ENCODE measurements at places on chromosomes 12 and 14.

DNA sequence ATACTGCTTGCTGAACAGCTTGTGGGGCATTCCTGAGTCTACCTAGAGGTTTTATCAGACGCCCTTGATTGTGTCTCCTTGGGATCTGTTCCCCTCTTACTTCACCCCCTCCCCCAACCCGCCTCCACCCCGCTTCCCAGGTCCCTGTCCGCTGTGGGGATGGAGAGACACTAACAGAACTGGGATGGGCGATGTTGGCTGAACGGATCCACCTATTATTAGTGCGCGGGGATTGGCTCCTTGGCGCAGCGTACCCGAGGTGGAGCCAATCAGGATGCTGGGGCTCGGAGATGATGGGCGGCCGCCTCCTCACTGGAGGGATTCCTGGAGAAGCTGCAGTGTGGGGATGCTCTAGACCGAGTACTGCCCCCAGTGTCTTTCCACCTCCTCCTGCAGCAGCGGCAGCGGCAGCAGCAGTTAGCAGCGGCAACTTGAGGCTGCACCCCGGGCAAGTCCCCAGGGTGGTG is at the start of gene SYT1:
TSS of gene SYT1 (plus strand) at position 372 of the 467 bp plus-strand sequence.
- no peak for DNase-seq

DNA sequence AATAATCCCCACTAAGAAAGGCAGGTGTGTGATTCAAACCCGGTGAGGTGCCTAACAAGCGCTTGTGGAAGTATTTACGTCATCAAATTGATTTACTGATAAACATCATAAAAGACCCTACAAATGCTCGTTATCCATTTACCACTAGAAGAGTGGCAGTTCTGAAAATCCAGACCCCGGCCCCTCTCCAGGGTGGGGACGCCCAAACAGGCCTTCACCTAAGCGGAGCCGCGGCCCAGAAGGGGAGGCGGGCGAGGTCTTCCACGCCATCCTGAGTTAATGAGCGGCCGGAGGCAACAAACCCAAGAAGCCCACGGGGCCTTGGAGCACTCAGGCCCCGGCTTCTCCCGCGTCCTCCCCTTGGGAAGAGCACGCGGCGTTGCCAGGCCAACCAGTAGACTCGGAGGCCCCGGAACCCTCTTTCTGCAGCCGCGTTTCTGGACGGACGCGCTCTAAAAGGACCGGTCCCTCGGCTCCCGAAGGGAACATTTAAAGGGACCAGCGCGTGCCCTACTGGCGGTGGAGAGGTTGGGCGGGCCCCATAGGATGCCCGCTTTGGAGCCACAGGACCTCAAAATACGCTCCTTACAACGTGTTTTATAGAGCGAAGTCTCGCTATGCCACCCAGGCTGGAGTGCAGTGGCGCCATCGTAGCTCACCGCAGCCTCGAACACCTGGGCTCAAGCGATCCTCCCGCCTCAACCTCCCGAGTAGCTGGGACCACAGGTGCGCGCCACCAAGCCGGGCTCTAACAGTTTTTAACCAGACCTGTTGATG is 3.5 kb downstream of the PTPN21 start:
- DNase-seq: peak; percentile 55

DNA sequence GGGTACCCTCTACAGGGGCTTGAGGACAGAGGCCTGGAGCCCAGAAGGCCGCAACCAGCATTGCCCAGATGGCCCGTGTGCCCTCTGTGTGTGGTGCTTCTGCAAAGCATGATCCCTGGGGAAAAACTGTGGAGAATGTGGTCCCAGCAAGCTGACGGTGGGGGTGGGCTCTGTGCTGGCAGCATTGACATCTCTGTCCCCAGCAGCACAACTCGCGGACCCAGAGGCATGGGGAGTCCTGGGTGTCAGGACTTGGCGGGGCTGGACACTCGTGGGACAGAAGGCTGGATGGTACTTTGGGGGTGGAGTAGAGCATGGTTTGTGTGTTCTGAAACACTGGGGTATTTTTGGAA is 4.3 kb downstream of the CLBA1 start:
- DNase-seq: no peak

GRCh38 chr12:5455045-5455444 is 23.1 kb downstream of the NTF3 start:
- no peak for DNase-seq

DNA sequence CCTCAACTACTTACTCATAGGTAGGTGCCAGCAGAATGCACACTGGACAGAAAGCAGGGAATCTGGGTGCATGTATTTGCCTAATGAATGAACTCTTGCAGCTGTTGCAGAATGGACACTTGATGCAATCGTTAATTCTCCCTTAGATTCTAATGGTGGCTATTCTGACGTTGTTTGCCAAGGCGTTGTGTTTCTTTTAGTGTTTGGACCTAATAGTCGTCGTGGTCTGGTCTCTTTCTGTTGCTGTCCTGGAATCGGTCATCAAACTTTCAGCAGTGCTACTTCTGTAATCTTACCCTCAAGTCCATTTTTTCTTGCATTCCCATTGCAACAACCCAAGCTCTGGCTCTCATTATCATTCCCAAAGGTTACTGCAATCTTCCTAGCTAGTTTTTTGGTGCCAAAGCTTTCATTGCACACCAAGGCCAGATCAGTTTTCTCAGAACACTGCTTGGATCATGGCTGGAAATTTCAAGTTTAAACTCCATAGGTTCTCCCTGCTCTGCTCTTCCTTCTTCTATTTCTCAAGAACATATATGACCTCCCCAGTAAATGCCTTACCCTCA is 31.3 kb downstream of the BMP4 start:
- no peak for DNase-seq

GRCh38 chr14:65098586-65098985 is 3.7 kb downstream of the MAX start:
- no peak for DNase-seq

DNA sequence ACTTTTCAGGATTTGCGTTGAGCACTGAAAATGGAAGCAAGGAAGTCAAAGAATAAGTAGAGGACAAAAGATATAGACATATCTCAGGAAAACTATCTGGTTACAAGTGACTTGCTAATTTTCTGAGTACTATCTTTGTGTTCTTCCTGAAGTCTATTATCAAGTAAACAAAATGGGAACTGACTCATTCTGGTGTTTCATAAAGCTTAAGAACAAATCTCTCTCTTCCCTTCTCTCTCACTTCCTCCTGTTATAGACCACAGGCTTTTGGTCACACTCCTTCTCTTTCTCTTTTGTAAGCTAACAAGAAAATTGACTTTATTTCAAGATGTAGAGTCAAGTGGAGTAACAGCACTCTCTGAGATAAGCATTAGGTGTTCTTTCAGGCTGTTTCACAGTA is 406.6 kb upstream of the SYT1 start:
- DNase-seq: no peak

DNA sequence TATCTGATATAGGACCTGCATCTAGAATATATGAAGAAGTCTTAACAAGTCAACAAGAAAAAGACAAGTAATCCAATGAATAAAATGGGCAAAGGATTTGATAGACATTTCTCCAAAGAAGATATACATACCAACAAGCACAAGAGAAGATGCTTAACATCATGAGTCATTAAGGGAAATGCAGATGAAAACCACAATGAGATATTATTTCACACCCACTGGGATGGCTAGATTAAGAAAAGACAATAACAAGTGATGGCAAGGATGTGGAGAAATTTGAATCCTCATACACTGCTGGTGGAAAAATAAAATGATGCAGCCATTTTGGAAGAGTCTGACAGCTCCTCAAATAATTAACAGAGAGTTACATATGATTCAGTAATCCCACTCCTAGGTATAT is 502.6 kb downstream of the FUT8 start:
- no peak for DNase-seq

GRCh38 chr12:131910302-131911027 is 16.0 kb downstream of the ULK1 start:
- no peak for DNase-seq

GRCh38 chr12:123273166-123273565 is 1.5 kb upstream of the CDK2AP1 start:
- DNase-seq: no peak

DNA sequence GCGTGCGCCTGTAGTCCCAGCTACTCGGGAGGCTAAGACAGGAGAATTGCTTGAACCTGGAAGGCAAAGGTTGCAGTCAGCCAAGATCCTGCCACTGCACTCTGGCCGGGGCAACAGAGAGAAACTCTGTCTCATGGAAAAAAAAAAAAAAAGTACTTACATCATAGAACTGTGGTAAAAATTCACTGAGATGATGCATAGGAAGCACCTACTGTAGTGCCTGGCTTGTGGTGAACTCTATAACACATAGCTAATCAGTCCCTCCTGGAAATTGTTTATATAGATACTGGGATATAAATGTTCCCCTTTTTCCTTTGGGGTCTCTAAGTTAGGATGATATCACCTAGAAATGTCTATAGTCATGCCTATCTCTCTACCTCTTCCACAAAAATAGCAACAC is 89.7 kb upstream of the CPM start:
- DNase-seq: no peak

GRCh38 chr12:128059621-128060370 is 207.2 kb upstream of the TMEM132C start:
- no peak for DNase-seq

Data from gastrocnemius medialis (tissue), 4 donors.